ENCODE measurements at places on chromosomes 1 and 21.

- DNase-seq, result no peak
Observed at GRCh38 chr1:86104606-86105532, 51.7 kb downstream of the COL24A1 start.

DNA sequence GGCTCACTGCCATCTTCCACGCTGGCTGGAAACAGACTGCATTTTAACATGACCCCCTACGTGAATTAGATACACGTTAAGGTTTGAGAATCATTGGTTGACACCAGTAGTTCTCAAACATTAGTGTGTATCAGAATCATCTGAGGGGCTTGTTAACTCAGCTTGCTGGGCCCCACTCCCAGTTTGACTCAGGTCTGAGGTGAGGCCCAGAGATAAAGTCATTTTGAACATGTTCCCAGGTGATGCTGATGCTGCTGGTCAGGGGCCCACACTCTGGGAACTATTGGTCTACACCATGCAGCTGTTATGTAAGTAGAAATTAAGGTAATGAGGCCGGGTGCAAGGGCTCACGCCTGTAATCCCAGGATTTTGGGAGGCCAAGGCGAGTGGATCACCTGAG, 1.3 kb downstream of the LSM10 start:
- no peak for DNase-seq

GRCh38 chr21:25421321-25422028, 185.8 kb downstream of the MRPL39 start:
- DNase-seq, result peak; percentile 74

DNA sequence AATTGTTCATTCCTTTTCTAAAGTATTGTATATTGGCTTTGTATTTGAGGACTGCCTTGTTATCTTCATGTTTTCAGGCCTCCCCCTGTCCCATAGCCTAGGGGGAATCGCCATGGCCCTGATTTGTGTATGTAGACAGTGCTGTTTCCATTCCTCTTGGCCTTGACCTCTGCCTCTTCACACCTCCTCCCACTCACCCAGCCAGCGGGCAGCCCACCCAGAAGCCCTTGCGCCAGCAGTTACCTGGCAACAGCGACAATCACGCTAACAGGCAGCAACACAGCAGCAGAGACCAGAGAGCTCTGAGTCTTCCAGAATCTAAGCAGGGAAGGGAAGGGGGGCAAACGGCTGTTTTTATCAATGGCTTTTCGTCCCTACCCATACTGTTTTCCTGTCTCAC, 50.0 kb upstream of the NPL start:
- no peak for DNase-seq

DNA sequence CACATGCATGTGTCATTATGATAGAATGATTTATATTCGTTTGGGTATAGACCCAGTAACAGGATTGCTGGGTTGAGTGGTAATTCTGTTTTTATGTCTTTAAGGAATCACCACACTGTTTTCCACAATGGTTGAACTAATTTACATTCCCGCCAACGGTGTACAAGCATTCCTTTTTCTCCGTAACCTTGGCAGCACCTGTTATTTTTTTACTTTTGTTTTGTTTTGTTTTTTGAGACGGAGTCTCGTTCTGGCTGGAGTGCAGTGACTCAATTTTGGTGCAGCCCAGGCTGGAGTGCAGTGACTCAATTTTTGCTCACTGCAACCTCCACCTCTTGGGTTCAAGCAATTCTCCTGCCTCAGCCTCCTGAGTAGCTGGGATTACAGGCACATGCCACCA, 8.5 kb upstream of the S100B start:
- DNase-seq, result no peak

DNA sequence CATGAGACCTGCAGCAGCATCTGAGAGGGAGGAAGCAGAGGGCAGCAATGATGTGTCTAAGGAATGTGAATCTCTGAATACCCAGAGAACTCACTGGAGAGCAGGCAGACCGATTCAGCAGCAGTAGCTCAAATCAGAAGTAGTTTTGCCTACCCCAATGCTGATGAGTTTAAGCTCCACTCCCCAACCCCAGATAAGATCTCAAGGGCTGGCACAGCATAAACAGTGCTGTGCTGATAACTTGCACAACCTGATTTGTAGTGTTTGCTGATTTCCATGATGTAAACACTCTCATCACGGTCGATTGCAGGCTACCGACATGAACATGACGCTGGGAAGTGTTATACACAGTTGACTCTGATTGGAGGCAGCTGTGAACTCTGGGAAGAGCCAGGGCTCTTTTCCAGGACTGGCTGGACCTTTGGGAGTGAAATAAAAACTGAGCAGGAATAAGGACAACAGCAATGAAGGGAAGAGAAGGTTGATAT, 11.2 kb upstream of the HMGCS2 start:
- peak; percentile 66 for DNase-seq

GRCh38 chr1:232598133-232598532, 31.8 kb downstream of the SIPA1L2 start:
- DNase-seq, result no peak

GRCh38 chr1:20059847-20060246, 10.1 kb upstream of the PLA2G5 start:
- peak; percentile 57 for DNase-seq

DNA sequence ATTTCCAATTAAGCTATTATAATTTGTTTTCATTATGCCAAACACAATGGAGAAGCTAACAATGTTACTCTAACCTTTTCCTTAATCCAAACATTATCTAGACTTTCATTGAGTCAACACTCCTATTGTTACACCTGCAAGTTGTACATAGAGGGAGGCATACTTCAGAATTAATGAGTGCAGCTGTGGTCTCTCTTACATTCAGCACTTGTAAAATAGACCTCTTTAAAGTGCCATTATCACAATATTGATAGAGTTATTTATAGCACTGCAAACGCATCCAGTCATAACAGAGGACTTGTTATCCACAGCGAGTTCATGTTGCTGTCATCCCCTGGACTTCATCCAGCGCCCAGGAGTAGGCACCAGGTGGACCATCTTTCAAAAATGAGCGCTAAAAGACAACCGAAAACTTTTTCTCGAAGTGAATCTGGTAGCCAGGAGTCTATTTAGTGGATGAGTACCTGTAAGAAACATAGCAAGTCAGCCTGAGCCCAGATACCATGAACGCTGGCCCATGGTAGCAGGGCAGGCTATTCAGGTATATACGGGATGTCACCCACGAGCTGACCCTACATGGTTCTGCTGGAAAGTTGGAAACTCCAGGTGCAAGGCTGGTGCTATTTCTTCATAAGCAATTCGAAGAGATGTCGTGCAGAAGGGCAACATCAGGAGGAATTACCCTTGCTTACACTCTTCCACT, 70.6 kb upstream of the NFIA start:
- DNase-seq, result no peak

- peak; percentile 93 for DNase-seq
Observed at GRCh38 chr1:1069056-1069710, 4.9 kb downstream of the RNF223 start.

- DNase-seq, result no peak
Observed at GRCh38 chr1:152167835-152168534, 9.0 kb upstream of the RPTN start.

DNA sequence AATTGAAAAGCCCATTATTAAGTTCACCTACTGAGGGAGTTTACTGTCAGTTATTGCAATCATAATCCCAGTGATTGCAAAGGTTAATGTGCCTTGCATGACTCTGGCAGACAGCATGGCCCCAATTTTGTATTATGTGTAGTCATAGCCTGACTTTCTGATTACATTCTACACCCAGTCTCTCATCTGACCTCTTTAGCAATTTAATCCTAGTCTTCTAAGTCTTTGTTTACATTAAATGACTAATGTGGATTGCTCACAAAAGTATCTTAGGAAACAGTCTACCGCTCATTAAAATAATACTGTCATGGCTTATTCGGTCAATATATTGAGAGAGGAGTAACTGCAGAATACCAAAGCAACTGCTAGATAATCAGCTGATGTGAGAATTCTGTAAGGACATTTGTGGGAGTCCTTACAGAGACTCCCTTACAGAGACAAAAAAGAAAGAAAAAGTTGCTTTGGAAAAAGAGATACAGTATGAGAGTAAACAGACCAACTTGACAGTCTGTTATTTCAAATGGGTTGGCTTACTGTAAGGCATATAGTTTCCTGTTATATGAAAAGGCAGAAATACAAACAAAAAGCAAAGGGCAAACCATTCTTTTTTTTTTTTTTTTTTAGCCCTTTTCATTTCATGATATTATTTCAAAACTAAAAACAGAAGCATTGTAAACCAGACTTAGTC, 42.8 kb downstream of the SMG7 start:
- DNase-seq, result no peak

DNA sequence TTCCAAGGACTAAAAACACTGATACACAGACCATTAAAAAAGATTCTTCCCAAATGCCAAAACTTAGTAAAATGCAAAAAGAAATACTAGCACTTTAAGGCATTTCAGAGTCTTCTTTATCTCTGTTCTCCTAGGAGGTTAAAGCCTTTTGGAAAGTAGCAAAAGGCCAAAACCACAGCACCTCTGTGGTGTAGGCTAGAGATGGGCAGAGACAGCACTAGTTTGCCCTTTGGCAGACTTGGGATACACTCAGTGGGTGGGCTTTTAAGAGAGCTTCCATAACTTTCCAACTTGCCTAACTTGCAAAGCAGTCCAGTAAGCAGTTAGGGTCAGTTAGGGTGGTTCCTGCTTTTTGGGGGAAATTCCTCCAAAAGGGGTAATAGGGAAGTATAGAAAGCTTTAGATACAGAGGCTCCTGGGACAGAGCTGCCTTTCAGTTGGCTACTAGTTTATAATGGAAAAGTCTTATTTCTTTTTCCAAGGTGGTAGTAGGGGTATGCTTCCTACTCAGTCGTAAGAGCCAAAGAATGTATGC, 17.9 kb upstream of the PTCH2 start:
- DNase-seq, result no peak

- DNase-seq, result no peak
Observed at GRCh38 chr1:165330483-165330882, 26.0 kb downstream of the LMX1A start.

- DNase-seq, result no peak
Observed at GRCh38 chr1:156270314-156270713, 12.3 kb downstream of the SMG5 start.

- DNase-seq, result no peak
Observed at GRCh38 chr1:163361123-163361934, 39.6 kb downstream of the NUF2 start.

- DNase-seq, result no peak
Observed at GRCh38 chr1:244968881-244969280, 104.5 kb upstream of the HNRNPU start.

GRCh38 chr1:11037740-11038182, 9.3 kb downstream of the MASP2 start:
- peak; percentile 95 for DNase-seq

DNA sequence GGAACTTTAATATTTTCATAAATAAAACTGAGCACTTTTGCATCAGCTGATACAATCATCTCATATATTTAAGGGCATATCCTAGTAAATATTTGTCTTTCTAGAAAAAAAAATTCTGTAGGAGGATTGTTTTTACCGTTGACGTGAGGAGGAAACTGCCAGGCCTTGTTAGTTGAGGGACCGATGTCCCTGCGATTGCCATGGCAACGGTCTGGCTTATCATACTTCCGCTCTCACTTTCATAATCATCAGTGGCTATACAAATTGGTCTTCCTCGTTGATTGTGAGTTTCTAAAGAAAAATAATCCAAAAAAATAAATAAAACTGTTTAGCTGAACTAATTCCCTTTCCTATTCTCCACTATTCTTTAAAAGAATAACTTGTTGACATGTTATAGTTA, 69.3 kb upstream of the ANGPTL3 start:
- no peak for DNase-seq

DNA sequence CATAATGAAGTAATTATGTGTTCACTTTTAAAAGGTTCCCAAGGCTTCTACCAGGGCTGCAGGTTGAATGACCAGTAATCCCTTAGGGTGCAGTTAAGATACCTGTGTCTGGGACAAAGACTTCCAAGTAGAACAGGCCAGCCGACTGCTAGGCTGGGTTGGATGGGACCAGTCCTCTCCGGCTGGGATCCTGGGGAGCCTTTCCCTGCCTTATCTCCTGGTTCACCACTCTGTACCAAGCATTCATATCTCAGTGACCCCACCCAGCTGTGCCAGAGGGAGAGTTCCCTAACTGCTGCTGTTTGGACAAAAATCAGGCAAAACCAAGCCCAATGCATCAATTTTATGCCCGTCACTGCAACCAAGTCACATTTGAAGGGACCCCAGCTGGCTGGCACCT, 116.2 kb upstream of the ATP1A1 start:
- no peak for DNase-seq

DNA sequence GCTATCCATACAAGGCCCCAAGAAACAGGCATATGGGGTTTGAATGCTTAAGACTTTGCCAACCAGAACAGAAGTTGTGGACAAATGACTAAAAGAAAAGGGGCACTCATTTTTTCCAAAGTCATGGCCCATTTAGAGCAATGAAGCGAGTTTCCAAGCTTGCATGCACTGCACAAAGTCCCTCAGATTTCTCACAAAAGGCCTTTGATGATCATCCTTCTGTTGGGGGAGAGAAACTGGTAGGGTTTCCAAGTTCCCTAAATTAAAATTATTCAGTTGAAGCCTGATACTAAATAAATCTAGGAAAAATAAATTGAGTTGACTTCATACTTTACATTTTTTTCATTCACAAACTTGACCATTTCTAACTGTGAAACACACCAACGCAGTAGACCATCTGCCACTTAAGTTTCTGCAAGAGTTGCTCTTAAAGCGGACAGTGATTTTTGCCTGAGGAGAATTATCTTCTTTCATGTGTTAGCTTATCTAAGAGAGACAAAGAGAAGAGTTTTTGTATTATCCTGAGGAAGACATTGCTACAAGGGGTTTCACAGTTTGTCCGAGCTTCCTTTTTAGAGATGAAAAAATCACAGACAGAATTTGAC, 139.2 kb downstream of the SEC16B start:
- no peak for DNase-seq

DNA sequence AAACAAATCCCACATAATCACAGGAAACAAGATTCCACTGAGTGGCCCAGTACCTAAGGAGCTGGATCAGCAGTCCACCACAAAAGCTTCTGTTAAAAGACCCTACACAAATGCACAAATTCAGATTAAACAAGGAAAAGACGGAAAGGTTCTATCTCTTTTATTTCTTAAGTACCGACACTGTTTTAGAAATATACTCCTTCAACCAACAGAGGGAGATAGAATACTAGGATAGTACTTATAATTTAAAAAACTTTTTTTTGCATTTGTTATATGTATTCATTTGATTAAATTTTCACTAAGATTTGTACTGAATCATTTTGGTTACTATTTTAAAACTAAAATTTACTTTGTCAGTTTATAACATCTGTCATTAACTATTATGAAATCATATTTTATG, 12.5 kb downstream of the CDC7 start:
- DNase-seq, result no peak

DNA sequence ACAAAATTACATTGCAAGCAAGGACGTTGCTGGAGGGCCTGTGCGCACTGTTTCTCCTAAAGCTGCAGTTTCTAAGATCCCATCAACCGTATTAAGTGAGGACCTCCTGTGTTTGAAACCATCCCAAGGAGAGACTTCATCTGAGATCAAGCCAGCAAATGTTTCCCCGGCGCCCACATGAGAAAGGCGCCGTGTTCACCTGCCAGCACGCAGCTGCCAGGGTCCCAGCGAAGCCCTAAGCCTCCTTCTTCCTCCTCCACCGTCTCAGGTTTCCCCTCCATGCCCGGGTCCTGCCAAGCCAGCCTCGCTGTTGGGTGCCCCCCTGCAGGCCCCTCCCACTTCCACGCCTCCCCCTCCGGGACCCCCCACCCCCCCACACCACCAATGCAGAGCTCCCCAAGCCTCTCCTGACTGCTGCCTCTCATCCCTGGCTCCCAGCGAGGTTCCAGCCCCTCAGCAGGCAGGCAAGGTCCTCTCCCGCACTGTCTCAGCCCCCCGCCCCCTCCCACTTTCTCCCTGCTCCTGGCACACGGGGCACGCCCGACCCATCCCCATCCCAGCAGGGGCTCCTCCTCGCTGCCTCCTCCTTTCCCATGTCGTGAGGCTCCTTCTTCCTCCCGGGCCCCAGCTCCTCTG, 8.6 kb upstream of the TFF1 start:
- peak; percentile 47 for DNase-seq

Measured in Peyer's patch (tissue), 4 donors.